ENCODE measurements at places on chromosomes 1 and 21.
A peak's percentile ranks its signal among the peaks of the same experiment; 100 is the strongest.

DNA sequence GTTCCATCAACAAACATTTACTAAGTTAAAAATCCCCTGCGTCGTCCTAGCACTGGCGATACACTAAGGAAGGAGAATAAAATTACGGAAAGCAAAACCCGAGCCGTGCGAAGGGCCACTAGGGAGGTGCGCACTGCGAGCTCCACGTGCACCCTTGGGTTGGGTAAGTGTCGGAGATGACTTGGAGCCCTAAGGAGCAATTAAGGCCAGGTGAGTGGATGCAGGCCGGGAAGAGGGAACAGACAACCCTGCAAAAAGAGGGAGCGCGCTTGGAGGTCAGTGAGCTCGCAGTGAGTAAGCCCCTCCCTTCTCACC lies 704 bp downstream of the WDR4 start:
- DNase-seq: no peak

- no peak for DNase-seq
These were observed 65.6 kb downstream of the GRIK3 start for GRCh38 chr1:36968730-36969129.

DNA sequence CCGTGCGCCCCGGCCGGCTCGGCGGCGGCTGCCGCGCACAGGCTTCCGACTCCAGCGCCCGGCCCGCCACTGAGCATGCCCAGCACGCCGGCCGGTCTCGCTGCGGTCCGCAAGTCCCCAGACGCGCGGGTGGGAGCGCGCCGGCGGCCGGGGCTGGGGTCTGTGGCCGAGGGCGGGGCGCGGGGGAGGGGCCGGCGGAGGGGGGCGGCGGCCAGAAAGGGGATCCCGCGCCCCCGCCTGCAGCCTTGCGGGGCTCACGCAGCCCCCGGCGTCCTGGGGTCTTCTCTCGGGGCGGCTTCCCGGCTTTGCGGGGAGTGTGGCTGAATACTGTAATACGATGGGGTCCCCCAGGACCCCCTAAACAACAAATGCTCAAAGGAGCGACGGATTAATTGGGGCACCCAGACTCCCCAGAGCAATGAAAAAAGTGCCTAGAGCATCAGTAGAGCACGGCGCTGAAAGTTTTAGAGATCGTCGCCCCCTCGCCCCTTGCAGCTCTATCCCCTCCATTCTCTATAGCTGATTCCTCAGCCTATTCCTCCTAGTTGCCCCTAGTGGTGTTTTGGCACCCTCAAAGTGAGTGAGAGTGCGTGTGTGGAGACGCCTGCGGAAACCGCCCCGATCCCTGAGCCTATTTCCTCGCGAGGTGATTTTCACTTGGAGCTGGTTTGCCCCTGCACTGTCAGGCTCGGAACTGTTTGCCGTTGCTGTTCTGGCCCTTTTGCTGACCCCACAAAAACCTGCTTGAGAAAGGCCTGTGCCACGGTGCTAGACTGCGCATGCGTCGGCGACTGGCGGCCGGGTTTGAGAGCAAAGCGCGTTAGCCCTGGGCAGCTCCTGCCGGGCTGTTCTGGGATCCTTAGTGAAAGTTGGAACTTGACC lies at the start of gene VAV3:
Gene VAV3 (minus strand): TSS at position 71 of the 882 bp plus-strand sequence. CDS start 311 bp downstream, outside the sequence.
- DNase-seq: peak; percentile 88

- DNase-seq: peak; percentile 87
These were observed 40.8 kb downstream of the MAB21L3 start for GRCh38 chr1:116151739-116152576.

DNA sequence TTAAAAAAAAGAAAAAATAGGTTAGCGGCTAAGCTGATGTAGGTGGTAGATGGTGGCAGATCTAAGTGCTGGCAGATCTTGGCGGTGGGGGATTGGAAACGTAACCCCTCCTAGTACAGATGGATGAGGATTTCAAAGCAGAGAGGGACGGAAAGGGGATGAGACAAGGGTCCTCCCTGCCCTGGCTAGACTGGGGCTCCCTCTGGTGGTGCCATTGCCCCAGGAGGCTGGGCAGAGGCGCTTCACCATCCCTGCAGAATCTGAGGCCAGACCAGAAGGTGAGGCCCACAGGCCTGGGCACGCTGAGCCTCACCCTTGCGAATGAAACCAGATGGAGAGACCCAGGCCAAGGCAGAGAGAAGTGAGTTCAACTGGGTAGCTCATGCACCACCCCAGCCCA lies 7.0 kb upstream of the PLEKHA6 start:
- DNase-seq: no peak

All from activated CD8-positive, alpha-beta memory T cell treated with anti-CD3 and anti-CD28 coated beads, Interleukin-2, amount 50 U/mL, for 48 hours (primary cell).